ENCODE measurements at places on chromosomes 2 and 18.

DNA sequence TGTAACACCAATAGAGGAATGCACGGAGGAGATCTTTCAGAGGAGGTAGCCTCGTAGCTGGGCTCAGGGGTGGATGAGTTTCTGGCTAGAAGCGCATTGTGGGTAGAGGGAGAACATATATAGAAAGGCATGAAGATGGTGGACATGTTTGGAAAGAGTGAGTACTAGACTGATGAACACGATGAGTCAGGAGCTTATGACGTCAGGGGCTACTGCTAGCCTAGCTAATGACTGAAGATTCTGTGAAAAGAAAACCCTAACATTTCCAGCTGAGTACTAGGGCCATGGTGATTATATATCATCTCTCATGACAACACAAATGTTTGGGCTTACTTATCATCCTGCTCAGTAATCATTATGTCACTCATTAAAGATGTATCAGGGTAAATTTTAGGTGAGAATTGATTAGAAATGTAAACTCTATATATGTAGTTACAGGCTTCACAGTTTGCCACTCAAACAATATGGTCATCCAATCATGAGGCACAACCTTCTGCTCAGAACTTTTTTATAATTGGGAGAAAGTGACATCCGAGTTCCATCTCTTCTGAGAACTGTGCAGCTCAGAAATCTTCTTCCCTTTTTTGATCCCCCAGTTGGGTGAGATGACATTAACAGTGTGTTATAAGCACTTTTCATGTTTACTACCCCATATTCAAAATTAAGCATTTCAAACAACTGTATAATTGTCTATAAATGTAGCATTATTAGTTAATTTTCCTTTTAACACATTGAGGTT, 22.2 kb upstream of the IL1RN start:
- DNase-seq, result no peak

DNA sequence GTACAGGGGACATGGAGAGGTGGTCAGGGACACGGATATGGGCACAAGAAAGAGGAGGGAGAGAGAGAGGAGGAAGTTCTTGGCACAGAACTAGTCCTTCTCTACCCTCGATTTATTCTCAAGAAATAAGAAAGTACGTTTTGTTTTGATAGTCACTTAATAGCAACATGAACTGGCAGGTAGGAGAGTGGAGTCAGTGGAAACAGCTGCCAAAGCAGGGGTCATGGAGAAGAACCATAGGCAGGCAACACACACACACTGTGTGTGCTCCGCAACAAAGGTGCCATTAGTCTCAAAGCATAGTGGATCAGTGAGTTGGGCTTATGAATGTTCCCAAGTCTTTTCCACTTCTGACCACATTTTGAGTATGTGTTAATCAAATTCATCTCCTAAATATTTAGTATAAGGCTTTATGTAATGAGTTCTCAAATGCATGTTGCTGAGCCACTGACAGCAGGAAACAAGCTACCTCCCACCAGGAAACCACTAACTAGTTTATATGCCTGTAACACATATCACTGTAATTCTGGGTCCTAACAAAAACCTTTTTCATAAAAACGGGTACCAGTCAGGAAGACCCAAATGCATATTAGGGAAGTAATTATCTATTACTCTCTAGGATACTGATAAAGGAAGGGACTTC, 41.1 kb downstream of the IWS1 start:
- no peak for DNase-seq

GRCh38 chr2:145012806-145013205, 492.9 kb upstream of the ZEB2 start:
- no peak for DNase-seq

GRCh38 chr2:222943820-222944219, 83.0 kb downstream of the ACSL3 start:
- no peak for DNase-seq

GRCh38 chr2:86623043-86623493, 597 bp downstream of the RNF103 start:
- no peak for DNase-seq

- peak; percentile 63 for DNase-seq
Observed at GRCh38 chr2:45170191-45171135, 161.2 kb upstream of the SIX2 start.

DNA sequence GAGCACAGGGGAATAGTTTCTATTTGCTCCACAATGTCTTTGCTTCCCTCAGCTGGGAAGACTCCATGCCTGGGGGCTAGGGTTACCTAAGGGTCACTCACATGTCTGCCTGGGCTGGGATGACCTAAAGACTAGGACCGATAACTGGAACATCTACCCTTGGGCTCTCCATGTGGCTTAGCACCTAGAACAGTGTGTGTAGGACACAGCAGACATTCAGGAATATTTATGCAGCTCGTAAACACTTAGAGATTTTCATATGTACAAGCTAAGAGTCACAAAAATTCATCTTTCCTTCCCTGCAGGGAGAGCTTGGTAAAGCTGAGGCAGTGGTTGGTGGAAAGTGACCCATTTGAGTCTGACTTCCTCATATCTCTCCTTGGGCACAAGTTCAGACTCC, 55.8 kb downstream of the FBLN7 start:
- DNase-seq, result no peak

DNA sequence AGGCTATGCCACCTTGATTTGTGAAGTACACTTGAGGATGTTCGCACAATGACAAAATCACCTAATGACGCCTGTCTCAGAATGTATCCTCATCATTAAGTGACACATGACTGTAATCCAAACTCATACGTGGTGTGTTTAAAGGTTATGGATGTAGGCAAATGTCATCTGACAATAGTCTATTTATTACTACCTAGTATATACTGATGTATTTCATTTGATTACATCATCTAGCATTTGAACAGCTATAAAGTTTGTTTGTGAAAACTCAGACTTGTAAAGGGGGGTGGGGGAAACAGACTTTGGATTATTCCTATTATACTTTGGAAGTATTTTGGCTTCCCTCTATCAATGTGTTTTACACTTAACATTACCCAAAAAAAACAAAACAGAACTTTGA, 129.9 kb downstream of the TANC1 start:
- DNase-seq, result no peak

DNA sequence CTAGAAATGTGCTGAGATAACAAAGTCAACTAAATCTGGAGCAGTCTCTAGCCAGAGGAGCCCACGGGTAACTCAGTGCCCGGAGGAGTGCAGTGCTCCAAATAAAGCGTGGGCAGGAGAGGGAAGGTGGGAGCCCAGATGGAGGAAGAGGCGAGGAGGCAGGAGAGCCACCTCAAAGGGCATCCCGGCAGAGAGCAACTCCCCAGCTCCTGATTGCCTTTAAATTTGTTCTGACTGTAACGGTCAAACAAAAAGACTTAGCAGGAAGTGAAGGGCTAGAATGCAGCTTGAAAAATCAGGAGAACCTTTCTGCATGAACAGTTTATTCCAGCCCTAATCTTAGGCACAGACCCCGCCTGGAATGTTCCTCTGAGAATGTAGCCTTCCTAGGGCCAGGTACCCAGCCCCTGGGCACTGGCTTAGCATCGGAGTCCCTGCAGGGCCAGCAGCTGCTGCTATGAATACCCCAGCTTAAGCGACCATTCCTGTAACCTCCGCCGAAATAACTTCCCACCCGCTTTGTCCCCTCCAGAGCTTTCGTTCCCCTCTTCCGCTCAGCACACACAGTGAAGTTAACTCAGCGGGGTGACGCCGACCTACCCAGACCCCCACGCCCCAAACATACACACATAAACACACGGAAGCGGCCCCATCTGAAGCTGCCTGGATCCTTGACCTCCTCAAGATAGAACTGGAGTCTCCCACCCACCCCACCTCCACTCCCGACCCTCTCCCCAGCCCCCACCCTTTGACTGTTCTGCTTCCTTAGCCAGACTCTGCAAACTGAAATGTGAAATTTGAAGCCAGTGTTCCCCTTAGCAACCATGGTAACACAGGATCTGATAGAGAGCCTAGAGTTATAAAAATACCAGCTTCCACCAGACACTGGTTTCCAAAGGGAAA, 123.2 kb downstream of the SMAD7 start:
- no peak for DNase-seq

- DNase-seq, result no peak
Observed at GRCh38 chr2:229734410-229734809, 20.1 kb upstream of the DNER start.

GRCh38 chr18:72460210-72460680, 83.9 kb downstream of the CBLN2 start:
- no peak for DNase-seq

- peak; percentile 24 for DNase-seq
Observed at GRCh38 chr2:218516614-218517013, 51.5 kb downstream of the USP37 start.

GRCh38 chr18:49613641-49614151, 51.8 kb downstream of the LIPG start:
- DNase-seq, result peak; percentile 51

- DNase-seq, result no peak
Observed at GRCh38 chr2:107712857-107713256, 113.8 kb upstream of the RGPD4 start.

DNA sequence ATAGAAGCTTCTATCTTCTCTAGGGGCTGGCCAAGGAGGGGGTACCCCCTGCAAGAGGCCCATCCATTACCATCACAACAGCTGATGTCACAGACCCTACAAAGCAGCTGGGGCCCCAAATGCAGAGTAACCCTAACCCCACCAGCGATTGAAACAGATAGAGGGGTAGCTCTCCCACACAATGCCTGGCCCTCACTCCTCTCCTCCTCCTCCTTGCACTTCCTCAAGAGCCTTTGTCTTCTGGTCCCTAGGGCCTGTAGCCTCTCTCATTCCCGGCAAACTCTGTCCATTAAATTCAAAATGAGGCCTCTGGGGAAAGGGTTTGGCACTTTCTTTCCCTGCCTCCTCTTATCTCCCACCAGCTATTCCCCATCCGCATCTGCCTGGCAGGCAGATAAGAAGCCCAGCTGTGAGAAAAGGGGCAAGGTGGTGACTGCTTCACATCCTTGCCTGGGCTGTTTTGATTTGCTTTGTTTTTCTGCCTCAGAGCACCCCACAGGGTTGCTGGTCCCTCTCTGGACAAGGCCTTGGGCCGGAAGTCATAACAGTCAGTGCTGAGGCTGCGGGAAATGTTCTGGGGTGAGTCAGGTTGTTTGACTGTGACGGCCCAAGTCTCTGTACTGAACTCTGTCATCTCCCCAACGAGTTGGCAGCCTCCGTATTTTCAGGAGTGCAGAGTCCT, 26.1 kb upstream of the CYP26B1 start:
- DNase-seq, result no peak

- peak; percentile 12 for DNase-seq
Observed at GRCh38 chr2:191569025-191569424, 108.9 kb upstream of the NABP1 start.

DNA sequence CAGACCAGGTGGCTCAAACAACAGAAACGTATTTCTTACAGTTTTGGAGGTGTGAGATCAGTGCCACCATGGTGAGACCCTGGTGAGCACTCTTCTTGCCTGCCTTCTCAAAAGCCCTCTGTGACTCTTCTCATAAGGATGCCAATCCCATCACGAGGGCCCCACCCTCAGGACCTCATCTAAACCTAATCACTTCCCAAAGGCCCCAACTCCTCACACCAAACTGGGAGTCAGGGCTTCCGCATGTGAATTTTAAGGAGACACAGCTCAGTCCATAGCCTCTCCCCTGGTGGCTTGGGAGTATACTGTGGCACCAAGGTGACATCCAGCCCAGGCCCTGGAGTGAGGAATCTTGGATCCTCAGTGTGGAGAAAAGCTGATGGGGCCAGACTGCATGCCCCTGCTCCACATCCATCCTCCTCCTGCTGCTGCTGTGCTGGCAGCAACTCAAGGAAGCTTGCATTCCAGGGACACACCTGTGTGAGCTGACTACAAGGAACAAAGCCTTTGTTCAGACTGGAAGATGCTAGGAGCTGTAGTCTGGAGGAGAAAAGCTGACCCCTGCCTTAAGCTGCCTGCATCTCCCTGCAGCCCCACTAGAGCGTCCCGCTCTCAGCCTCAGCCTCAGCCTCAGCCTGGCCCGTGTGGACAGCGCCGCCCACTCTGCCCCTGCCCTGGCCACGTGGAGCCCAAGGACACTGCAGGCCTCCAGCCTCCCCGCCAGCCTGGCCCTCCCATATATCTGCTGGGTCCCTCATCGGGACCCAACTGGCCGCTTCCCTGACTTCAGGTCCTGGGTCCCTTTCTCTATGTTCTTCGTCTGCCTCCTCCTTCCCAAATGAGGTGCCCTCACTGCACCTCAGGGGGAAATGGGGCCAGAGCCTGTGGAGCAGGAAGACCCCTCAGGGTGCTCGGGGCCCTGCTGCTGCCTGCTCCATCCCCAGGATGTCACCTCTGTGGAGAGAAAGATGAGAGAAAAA, 87.8 kb upstream of the RAB6C start:
- peak; percentile 48 for DNase-seq

DNA sequence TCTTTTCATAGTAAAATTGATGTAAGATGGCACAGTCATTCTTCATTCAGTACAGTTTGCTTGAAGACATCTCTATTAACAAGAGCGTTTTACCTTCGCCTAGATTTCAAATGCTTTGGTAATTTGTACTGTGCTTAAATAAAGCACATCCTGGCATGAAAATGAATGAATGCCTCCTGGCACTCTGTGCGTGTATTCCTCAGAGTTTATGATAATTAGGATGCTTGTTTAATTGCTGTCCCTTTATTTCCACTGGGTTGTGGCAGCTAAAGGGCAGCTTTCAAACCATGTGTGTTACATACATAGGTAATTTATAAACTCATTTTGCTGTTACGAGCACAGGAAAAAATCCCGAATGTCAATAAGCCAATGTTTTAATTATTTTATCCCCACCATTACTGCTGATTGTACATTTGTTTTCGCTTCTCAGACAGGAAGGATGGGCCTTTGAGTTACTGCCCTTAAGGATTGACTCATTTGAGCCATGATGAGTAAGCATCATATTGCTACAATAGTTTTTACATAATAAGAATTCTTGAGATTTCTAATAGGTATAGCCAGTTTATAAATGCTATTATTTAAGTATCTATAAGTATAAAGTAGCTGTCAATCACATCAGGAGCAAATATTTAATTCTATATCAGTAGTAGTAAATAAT, 516.5 kb downstream of the XIRP2 start:
- no peak for DNase-seq

- peak; percentile 38 for DNase-seq
Observed at GRCh38 chr2:36411962-36412444, 56.4 kb downstream of the CRIM1 start.

- peak; percentile 40 for DNase-seq
Observed at GRCh38 chr2:48589170-48589767, 28.4 kb upstream of the GTF2A1L start.

DNA sequence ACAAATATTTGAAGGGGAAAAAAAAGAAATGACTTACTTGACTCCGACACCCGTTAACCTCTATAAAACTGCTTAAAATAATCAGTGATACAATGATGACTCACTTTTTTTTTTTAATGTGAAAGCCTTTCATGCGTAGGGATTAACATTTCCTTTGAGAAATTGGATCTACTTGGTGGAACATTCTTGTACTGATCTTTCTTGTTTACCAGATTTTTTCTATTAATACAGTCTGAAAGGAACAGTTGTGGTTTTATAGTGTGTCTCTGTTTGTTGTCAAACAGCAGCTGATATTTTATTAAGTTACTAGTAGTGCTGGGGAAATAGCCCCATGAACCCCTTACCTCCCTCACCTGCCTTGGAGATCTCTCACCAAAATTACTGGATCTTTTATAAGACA, 40.2 kb upstream of the NEB start:
- no peak for DNase-seq

Data from iPS-NIHi11 (cell line).